ENCODE measurements at places on chromosomes 5 and 9.
A peak's percentile ranks its signal among the peaks of the same experiment; 100 is the strongest.

DNA sequence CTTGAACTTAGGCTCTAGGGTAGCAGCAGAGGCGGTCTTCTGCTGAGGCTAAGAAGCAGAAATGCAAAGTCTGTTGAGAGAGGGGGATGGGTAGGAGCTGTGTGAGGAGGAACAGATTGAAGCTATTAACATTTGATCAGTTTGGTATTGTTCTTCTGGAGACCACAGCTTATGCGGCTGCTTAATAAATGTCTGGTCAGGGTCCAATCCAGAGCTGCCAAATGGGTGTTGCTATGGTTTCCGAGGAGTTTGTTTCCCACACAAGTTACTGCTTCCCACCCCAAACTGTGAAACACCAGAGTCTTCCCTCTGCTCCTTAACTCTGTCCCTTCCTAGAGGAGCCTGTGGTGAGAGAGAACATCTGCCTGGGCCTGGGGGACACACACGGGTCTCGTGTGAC, 142.2 kb upstream of the KLF4 start:
- no peak for DNase-seq

DNA sequence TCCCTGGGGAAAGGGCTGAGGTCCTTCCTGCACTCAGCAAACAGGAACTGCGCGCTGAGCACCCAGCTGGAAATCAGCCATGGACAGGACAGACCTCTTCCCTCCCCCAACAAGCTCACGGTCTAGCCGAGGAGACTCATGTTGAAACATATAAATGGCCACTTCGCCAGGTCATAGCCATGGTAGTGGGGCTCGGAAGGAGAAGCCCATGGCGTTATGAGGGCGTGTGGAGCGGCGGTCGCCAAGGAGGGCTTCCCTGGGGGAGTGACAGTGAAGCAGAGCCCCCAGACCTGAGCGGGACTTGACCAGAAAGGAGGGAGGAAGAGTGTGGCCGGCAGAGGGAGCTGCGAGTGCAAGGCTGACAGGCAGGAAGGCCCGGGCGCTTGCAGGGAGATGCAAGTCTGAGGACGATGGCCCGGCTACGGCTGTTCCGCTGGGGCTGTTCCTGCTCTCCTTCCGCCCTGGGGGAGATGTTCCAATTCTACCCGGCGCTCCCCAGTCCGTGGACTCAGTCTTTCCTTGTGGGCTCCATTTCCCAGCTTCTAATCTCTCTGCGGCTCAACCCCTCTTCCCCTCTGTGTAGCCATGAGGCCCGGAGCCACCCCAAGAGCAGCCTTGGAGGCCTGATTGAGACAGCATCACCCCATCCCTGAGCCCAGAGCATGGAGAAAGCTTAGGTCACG, 43.9 kb upstream of the PRRC2B start:
- peak; percentile 32 for DNase-seq

GRCh38 chr9:132730054-132731033, 60.1 kb downstream of the GTF3C4 start:
- no peak for DNase-seq

- no peak for DNase-seq
Measured at GRCh38 chr5:176612008-176612407, 2.1 kb upstream of the GPRIN1 start.

GRCh38 chr5:175344331-175345195, 99.4 kb downstream of the DRD1 start:
- no peak for DNase-seq

GRCh38 chr5:53151713-53152458, 42.3 kb upstream of the MOCS2 start:
- DNase-seq = no peak

DNA sequence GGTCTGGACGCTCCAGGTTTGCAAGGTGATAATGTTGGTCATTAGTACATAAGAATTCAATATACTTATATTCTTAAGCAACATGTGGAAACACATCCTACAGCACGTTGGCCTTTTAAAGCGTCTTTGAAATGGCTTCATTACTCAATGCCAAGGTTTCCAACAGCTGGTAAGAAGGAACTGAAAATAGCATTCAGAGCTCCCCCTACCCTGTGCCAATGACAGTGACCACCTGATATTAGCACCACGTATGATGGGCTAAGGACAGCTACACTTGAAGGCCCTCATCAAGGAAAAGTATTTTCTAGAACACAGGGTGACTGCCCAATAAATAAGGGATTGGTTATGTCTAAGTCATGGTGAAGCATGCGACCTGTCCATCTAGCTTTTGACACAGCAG, 9.9 kb downstream of the ZNF622 start:
- no peak for DNase-seq

- DNase-seq = no peak
Measured at GRCh38 chr9:108282872-108283271, 572.9 kb downstream of the ACTL7B start.

GRCh38 chr9:107335331-107335730, 52.3 kb downstream of the RAD23B start:
- DNase-seq = no peak

Measured in NCI-H2081 treated with DMSO at 0.1 percent for 48 hours (cell line).